ENCODE measurements at places on chromosomes 7 and 10. TPM values are rescaled to one million over a fixed set of nuclear protein-coding genes. Genes with fewer than 3 reads are reported as not detected.

Gene MAGI2
- polyA plus RNA-seq, result not detected

Gene PNLIPRP3
- not detected for polyA plus RNA-seq

Gene GOLGA7B
- polyA plus RNA-seq, result not detected

GRCh38 chr10:60955316-60955715 lies 11.3 kb upstream of the RHOBTB1 start:
- no peak for DNase-seq

DNA sequence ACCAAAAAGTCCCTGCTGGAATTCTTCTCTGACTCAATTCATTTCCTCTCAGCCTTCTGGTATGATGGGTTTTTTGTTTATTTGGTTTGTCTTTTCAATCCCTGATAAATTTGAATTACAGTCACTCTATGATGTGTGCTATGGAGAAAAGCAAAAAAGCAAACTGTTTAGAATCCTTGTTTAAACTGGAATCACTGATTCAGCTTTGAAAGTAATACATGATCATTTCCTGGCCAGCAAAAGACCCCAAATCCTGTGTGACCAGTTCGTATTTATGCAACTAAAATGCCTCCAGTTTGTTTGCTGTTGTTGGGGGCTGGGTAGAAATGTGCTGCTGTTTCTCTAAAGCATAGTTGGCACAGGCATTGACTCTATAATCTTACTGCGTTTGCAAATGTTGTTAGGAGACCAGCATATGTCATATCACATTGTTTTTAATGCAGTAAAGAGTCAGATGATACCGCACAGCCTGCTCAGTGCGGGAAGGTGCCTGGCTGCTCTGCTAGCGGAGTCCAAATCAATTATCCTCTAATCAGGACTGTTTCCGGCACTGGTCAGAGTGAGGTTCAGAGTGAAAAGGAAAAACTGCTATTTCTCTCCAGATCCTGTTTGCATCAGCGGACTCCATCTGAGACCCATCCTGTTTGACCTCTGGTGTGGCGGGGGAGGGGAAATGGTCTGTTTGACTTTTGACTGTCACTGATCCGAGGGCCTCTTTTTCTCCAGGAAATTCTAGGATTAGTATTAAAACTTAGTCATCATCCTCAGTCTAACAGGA lies 40.6 kb upstream of the ADD3 start:
- no peak for DNase-seq

DNA sequence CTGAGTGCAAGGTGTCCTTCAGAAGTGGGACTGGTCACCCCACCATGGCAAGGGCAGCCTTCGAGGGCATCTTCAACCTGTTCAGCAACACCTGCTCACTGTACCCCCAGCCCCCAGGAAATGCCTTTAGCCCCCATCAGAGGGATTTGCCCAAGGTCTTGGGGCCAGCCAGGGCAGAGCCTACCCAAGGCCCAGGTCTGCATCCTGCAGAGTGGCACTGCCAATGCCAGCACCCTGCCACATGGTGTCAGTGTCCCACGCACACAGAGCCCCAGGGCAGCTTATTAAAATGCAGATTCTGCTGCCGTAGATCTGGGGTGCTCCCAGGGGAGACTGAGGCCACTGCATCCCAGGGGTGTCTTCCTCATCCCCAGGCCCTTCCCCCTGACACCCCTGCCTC lies 106.2 kb upstream of the KCTD7 start:
- no peak for DNase-seq

All from CD14-positive monocyte (primary cell).